ENCODE measurements at places on chromosomes 3 and 15.

- DNase-seq: no peak
These were observed 75.5 kb upstream of the TRA2B start for GRCh38 chr3:186013312-186013711.

DNA sequence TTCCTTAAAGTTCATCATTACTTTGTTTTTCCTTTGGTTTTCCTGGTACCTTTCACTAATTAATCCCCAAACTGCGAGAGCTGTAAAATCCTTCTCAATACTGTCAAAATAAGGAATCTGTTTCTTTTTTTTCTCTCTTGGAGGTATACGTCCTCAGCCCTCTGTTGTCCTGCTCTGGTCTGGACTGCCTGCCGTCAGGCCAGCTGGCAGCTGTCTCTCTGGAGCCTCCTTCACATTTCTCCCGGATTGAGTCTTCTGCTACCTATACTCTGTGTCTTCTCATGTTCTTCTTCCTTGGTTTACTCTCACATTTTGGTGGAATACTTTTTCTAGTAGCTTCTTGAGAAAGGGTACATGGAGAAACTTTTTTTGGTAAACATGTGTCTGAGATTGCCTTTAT is 13.8 kb downstream of the TATDN2 start:
- no peak for DNase-seq

DNA sequence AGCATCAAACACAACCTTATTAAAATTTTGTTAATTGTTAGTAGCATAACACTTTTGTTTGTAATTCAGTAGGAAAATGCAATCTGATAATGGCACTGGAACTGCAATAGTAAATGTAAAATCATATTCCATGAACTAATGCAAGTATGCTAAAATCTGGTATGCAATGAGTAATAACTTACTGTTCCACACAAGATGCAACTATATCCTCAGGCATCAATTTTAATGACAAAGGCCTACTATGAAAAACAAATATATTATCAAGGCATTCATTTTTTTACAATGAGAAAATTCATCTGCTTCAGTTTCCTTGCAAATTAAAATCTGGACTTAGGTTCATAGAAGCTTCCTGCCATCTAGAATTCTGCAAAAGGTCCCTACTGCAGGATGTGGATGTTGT is 1.4 kb upstream of the NSMCE3 start:
- DNase-seq: no peak

DNA sequence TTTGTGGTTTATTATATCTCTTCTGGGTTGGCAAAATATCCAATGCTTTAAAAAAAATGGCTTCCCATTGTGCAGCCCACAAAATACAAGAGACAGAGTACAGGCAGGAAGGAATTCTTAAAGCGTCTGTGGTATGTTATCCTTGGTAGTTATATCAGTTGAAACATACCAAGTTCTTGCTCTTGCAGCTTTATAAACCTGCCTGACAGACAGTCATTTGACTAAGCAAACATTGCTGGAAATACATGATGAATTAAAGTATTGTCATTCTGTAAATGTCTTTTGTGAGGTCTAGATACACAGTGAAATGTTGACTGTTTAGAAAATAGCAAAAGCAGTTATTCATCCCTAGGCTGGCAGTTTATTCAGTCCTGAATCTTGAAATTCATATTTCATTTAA is 44.8 kb upstream of the MAP3K13 start:
- DNase-seq: no peak

DNA sequence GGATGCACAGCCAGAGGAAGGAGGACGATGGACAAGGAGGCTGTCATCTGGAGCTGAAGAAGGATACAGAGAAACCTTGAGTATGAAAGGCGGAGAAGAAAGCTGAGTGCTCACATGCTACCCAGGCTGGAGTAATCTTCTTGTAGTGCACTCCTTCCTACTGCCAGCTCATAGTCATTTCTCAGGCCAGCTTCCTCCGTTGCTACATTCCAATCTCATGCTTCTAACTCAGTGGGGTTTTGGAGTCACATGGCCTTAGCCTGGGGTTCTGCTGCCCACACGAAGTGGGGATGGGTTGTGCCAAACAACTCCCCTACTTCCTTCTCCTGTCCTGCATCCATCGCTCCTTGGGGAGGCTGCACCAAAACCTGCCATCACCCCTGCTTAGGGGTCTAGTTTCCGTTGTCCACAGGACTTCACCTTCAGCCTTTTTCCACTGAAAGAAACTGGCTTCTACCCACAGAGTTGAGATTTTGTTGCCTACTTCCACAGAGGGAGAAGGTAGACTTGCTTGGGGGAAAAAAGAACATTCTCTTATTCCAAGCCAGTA is 239.9 kb downstream of the EPHB1 start:
- no peak for DNase-seq

DNA sequence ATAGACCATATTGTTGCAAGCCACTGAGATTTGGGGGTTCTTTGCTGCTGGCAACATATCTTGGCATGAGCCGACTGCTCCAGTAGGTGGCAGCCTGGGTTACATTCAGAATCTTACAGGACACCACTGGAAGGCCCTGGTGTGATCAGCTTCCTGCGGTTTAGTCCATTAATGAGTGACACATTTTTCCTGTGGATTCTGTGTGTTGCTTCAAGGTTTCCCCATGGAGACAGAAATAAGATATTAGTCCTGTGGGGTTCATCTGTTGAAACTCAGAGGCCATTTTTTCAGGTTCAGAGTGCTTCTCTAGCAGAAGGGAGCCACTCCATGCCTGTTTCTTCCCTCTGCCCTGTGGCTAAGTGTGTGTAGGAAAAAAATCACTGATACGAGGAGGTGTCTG is 116.2 kb downstream of the MFSD1 start:
- no peak for DNase-seq

- no peak for DNase-seq
These were observed 199.6 kb upstream of the SEMA6D start for GRCh38 chr15:47517737-47518136.

- DNase-seq: no peak
These were observed 414.4 kb upstream of the CFAP20DC start for GRCh38 chr3:59464187-59464586.

DNA sequence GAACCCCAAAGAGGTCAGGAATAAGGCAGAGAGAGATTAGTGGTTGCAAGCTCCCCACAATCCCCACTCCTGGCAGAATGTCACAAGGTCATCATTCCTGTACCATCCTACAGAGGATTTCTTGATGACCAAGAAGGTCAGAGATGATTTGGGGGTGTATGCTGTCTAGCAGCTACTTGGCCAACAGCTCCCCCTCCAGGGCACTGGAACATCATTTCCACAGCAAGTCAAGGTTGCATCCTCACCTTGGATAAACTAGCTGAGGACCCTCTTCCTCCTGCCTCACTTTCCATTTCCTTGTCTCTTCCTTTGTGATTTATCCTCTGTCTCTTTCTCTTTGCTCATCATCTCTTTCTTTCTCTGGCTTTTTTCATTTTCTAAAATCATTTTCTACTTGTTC is 106.3 kb downstream of the PROS1 start:
- DNase-seq: no peak

- DNase-seq: no peak
These were observed 21.1 kb upstream of the GBE1 start for GRCh38 chr3:81782585-81782984.

DNA sequence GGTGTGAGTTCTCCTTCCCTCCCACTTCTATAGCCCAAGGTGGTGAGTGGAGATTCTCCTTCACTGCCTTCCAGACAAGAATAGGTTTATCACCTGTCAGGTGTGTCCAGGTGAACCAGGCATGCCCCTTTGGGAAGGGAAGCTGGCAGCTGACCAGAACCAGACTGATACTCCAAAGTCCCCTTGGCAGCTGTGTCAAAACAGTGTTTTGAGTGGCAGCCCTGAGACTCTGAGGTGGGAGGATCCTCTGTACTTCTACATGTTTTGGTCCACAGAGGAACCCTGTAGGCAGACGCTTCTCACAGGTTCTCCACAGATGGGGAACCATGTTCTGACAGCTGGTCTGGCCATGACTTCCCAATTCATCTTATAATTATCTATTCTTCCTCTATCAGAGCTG is 30.1 kb downstream of the ISL2 start:
- no peak for DNase-seq

DNA sequence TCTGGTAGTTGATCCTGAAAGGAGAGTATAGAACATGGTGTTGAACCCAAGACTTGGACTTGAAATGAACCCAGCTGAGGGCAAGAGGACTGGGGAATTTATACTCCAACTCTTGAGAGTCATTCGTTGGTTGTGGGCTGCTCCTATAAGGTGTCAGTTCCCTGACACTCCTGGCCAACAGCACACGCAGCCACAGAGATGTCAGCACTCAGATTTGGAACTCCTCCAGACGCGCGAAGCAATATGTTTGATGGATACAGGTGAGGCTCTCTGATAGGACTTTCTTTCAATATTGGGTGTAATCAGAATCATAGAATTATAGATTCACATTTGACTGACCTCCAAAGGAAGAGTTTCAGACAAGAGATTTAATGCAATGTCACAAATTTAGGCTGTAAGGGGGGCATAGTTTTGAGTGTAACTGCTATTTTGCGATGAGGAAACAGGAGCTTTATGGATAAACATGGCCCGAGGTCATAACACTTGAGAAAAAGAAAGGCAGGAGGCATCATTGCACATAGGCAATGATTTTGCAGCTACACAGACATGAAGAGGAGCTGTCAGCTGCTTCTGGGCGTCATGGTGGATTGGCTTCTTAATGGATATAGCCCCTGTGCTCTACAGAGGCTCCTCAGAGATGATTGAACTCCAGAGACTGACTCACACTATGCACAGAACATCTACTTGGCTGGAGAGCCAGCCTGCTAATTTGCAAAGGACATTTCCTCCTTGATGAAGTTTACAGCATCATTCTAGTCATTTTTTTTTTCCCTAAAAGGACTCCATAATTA is 569.2 kb upstream of the RGMA start:
- DNase-seq: no peak

- DNase-seq: no peak
These were observed 57.4 kb downstream of the FMN1 start for GRCh38 chr15:33137101-33137500.

- no peak for DNase-seq
These were observed 591.4 kb upstream of the NR2F2 start for GRCh38 chr15:95739131-95739530.

DNA sequence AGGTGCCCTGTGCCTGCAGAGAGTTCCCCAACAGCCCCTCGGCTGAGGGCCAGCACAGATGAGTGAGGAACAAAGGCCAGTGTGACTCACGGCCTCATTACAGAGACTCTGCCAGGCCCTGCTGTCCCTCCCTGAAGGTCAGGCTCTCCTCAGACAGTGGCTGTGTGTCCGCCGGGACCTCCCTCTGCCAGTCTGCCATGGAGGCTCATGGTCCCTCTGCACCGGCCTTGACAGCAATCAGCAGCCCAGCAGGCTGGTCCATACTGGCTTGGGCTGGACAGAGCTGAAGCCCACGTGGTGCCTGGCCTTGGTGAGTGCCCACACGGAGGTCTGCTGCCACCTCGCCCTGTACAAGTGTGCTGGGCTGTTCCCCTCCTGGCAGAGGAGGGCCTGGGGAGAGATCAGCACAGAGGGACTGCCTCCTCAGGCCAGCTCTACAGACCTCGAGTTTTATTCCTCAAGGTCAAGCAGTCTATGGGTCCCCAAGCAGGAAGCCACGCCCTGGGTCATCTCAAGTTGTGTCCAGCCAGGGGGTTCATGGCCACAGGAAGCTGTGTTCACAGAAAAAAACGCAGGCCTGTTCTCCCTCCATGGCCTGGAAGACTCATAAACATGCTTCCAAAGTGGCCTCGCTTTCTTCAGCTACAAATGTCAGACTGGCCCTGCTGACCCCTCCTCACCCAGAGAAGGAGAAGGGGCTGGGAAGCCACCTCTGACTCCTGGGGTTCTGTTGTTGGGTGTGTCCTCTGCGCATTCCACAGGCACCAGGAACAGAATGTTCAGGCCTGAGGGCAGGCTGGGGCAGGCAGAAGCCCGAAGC is 27.0 kb downstream of the SLC41A3 start:
- no peak for DNase-seq

GRCh38 chr15:100115066-100115710 is 226.6 kb downstream of the ADAMTS17 start:
- DNase-seq: no peak

GRCh38 chr3:105542282-105543019 is 175.7 kb downstream of the ALCAM start:
- no peak for DNase-seq

GRCh38 chr15:43845421-43845820 is 18.6 kb downstream of the WDR76 start:
- DNase-seq: no peak

DNA sequence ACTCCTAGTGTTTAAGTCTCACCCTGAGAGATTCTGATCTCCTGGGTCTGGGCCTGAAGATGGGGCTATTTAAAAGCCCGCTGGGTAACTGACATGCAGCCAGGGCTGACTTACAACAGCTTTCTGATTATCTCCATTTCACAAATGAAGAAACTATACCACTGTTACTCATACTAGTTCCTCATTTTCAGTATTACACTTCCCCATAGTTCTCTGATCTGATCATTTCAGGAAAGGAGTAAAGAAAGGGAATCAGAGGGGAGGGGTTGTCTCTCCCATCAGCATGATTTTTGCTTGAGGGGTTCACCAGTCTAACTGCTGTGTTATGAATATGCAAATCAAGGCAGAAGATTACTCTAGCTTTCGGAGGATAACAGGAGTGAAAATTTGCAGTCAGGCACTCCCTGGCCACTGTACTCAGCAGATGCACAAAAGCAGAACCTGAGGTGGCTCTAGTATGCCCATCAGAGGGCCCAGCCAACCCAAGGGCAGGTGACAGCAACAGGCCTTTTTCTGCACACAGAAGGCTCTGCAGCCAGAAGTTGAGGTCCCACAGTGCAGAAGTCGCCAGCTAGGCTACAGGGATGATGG is 59.4 kb downstream of the DAPK2 start:
- DNase-seq: no peak

DNA sequence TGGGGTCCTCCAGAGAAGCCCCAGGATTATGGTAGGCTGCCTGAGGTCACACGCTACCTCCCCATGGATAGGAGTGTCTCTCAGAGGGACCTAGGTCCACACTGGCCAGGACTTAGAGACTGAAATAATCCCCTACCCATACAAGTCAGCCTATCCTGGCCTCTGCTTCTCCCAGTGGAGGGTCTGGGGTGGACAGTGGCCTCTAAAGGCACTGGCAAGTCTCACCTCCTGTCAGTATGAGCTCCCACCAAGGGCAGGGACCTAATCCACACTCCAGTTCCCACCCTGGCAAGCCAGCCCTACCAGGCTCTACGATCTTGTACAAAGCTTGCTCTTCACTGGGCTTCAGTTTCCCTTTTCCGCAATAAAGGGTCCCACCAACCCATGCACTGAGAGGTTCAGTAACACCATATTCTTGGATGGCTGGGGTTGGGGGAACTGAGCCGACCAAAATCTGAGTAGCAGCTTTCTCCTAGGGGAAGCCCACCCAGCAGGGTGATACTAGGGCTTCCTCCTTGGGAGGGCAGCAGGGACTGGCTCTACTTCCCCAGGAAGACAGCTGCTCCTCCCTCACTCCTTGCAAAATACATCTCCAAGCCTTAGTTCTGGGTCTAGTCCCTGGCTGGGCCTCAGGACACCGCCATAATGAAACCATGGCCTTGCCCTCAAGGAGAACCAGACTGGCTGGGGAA is 2.4 kb downstream of the CISH start:
- no peak for DNase-seq

DNA sequence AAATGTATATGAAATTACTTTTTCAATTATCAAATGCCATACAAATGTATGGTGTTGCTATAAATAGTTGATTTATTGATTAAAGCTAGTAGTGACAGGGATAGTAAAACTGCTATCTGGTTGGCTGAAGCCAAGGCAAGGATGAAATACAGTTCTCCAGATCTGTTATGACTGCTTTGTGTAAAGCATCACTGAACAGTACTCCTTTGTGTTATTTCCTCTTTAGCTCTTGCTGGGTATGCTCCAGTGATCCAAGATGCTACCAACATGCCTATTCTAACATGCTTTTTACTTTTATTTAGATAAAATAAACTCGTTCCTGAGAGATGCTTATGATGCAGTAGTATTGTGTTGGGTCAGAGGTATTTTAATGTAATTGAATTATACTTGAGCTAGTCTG is 12.4 kb upstream of the UBR1 start:
- no peak for DNase-seq

Data from activated T-helper 2 cell treated with anti-CD3 and anti-CD28 coated beads, Interferon-gamma antibody, Interleukin-2, Interleukin-4, amounts not matched to agents 10 μg/mL and 5 μg/mL and 100 μg/mL, durations not matched to agents 14 hours and 24 hours and 36 hours (primary cell).